ENCODE measurements at places on chromosomes 12 and 14.

DNA sequence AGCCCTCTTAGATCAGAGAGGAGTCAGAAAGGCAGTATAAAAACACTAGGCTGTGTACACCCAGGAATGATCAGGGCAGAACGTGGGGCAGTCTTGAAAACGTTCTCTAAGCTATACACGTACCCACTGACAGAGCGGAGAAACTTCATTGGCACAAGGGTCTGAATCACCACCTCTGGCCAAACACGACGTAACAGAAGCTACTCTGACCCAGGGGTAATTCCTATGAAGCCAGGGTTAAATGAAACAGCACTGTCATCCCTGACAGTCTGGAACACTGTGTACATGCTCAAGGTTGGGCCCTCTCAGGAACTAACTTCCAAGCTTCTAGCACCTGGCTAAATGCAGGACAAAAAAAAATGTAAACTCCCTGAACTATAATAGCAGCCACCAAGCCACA, 38.4 kb downstream of the PARP11 start:
- no peak for DNase-seq

GRCh38 chr12:111249018-111249370, 119.9 kb downstream of the PHETA1 start:
- DNase-seq, result no peak

DNA sequence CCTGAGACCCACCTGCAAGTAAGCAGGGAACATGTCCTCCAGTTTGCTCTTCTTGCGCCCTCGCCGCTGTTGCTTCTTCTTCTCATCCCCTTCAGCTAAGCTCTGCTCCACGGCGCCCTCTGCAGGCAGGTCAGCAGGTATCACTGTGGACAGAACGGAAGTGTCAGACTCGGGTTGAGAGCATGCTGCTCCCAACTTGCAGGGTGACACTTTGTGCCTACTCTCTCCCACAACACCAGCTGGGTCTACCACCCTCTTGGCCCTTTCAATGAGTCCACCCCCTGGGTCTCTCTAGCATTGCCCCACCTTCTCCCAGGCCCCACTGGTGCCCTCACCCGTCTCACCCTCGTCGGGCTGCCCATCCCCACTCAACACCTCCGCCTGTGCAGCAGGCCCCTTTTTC, 16.7 kb downstream of the KMT2D start:
- peak; percentile 78 for DNase-seq

DNA sequence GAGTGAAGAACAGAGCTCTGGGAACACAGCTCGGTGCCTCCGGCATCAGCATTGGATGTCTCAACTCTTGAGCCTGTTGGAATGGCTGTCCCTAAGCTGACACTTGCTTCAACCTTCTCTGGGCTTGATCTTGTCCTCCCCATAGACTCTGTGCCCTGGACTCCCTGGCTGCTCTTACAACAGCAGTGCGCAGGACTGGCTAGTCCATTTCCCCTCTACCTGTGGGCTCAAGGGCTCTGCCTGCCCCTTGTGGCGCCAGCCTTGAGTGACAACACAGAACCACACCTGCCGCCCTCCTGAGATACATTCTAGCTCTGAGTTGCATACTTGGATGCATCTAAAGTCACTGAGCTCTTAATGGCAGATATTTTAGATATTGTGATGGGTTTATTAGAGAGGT, 6.2 kb downstream of the CRADD start:
- no peak for DNase-seq

DNA sequence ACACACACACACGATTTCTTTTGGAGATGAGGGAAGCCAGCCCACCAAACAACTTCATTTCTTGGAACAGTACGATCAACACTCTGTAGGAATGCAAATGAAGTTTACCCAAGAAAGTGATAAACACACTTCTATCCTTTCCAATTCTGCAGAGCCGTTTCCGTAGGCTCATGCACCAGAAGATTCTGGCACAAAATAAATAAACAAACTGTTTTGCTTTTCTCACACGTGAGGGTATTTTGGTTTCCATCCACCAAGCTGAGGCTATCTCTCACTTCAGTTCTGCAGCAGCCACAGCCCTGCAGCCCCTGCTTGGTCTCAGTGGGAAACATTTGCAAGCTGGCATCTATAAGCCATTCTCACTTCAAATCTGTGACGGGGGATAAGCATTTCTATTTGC, 15.3 kb upstream of the TSPAN11 start:
- DNase-seq, result no peak

Data from activated naive CD8-positive, alpha-beta T cell treated with anti-CD3 and anti-CD28 coated beads for 36 hours (primary cell).